ENCODE measurements at places on chromosomes 12 and 14.

- no peak for DNase-seq
Measured at GRCh38 chr14:85852906-85853305, 323.0 kb downstream of the FLRT2 start.

DNA sequence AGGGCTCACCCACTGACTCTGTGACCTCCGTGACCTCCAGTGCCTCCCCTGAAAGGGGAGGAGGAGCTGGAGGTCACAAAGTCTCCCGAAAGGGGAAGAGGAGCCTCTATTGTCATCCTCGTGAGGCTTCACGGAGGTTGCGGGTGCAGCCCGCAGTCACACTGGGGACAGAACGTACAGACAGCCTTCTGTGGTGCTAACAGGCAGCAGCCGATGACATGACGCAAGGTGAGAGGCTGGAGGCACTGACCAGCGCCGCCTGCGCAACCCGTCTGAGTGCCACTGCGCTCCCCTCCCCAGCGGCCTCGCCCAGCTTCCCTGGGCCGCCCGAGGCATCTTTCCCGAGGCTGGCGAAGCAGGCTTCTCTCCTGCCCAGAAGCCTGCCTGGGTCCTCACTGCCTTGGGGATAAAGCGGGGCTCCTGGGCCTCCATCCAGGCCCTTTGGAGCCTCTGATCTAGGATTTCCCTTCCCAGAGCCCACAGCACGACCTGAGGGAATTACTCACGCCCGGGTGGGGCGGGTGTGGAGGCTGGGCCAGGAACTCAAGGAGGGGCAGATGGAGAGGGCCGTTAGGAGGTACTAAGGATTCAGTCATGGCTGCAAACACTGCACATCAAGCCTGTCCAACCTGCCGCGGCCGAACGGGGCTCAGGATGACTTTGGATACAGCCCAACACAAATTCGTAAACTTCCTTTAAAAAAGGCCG is 12.3 kb upstream of the LBHD2 start:
- DNase-seq, result no peak

- DNase-seq, result no peak
Measured at GRCh38 chr12:132827763-132828703, 636 bp downstream of the GOLGA3 start.

DNA sequence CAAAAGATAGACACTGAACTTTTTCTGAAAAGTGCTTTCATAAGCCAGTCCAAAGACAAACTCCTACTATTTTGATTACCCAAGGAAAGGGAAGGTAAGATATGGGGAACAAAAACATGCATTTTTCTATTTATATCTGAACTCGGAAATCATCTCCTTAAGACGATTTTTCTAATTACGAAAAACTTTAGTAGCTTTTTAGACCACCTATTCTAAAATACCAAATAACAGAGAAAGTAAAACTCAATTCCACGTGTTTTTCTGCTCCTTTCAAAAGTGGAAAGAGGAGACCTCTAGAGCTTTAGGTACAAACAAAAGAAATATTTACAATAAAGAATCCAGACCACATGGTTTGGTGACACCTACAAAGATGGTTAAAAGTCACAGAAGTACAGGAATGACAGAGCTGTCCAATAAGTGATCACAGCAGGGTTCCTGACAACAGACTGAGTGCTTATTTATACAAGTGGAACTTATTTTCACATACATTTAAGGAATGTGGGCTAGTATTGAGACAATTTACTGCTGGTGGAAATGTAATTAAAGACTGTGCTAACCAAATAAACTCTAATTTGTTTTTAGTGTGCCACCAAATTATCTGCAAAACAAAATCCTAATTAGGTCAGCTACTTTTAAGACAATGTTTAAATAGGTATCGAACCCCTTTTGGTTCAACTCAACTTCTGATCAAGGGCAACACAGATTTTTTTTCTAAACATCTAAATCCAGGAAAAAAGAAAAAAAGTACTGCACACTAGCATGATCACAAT is 2.4 kb downstream of the LRIG3 start:
- DNase-seq, result no peak

DNA sequence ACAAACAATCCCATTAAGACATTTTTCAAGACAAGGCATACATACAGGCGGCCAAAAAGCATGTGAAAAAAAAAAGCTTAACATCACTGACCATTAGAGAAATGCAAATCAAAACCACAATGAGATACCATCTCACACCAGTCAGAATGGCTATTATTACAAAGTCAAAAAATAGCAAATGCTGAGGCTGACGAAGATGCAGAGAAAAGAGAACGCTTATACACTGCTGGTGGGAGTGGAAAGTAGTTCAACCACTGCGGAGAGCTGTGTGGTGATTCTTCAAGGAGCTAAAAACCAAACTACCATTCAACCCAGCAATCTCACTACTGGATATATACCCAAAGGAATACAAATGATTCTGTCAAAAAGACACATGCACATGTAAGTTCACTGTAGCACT is 216.7 kb downstream of the FOXG1 start:
- DNase-seq, result no peak

DNA sequence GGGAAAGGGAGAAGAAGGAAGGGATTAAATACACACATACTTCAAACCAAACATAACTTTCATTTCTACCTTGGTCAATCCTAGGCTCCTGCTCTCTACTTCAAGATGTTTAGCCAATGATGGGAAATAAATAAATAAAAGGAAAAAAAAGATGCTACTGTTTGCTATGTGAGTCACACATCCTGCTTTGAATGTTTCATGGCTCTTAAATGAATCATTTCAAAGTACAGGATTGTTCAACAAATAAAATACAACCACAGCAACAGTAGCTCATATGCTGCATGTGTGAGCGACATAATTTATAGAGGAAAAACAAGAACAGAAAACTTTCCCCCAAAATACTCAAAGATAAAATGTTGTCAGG is 54.3 kb upstream of the NPFF start:
- no peak for DNase-seq

GRCh38 chr14:92733007-92733406 is 15.4 kb downstream of the LGMN start:
- DNase-seq, result no peak

DNA sequence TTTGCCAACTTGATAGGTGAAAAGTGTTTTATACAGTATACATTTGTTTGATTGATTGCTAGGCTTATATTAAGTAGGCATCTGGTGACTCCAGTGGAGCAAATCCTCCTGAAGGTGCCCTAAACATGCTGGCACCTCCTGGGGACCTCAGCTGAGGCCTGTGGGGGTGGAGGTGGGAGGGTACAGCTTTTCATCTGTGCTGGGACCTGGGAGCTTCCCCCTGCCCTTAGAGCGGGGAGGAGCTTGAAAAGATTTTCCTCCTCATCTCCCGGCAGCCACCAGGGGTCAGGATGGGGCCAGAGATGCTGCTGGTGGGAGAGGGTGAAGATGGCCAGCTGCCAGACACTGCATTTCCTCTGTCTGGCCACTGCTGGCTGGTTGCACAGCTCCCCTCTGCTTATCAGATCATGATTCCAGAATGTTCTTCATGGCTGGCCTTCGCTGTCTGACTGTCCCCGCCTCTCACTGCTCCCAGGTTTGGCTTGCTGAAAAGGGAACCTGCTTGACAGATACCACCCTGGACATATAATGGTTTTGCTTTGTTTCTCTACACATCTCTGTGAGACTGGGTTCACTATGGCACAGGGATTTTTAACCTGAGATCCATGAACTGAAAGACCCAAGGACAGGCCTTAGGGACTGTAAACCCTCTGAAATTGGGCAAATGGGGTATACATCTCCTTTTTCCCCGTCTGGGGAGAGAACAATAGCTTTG is 10.5 kb upstream of the JPH4 start:
- DNase-seq, result peak; percentile 86

- DNase-seq, result no peak
Measured at GRCh38 chr12:32265456-32265855, 133.9 kb upstream of the FGD4 start.

DNA sequence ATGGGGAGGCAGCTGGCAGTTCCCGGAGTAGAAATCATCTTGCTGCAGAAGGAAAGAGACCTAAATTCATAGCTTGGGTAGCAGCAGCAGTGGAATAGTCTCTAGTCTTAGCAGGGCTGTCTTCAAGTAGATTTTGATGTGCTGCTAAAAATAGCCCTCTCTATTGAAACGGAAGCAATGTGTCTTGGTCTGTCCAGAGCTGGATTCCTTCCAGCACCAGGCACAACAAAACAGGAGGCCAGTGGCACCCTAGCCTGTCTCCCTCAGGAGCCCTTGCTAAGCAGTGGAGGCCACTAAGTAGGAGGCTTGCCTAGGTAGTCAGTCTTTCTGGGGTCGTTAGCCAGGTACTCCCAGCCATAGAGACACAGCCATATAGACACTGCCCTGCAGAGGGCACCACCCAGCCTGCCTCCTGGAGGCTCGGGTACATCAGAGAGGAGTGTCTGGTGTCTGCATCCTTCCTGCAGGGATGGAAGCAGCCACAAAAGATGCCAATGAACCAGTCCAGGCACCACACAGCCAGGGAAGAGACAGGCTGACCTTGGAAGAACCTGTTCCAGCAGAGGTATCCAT is 97.5 kb downstream of the CRACR2A start:
- no peak for DNase-seq

GRCh38 chr12:109999983-110000505 is 814 bp downstream of the ANKRD13A start:
- DNase-seq, result no peak

DNA sequence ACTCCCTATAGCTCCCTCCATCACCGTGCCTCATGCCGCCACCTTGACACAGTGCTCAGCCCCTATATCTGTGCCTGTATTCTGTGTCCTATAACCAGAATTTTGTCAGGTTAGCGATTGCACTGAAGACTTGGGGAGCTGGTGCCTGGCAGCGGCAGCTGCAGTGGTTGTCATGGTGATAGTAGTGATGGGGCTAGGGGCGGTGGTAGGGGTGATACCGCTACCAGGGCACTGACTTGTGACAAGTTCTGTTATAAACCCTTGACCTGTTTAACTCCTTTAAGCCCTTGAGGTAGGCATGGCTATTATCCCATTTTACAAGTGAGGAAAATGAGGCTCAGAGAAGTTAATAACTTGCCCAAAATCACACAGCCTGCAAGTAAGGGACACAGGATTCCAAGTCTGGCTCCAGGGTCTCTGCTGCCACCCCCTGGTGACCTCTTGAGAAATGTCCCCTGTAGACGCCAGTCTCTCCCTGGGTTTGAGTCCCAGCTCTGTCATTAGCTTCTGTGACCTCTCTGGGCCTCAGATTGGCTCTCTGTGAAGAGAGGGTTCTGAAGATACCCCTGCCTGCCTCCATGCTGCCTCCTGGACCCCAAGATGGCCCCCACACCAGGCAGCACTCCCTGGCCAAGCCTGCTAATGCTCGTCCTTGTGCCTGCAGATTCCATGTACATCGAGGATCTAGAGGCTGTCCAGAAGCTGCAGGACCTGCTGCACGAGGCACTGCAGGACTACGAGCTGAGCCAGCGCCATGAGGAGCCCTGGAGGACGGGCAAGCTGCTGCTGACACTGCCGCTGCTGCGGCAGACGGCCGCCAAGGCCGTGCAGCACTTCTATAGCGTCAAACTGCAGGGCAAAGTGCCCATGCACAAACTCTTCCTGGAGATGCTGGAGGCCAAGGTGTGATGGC is 121.9 kb downstream of the ESRRB start:
- no peak for DNase-seq

DNA sequence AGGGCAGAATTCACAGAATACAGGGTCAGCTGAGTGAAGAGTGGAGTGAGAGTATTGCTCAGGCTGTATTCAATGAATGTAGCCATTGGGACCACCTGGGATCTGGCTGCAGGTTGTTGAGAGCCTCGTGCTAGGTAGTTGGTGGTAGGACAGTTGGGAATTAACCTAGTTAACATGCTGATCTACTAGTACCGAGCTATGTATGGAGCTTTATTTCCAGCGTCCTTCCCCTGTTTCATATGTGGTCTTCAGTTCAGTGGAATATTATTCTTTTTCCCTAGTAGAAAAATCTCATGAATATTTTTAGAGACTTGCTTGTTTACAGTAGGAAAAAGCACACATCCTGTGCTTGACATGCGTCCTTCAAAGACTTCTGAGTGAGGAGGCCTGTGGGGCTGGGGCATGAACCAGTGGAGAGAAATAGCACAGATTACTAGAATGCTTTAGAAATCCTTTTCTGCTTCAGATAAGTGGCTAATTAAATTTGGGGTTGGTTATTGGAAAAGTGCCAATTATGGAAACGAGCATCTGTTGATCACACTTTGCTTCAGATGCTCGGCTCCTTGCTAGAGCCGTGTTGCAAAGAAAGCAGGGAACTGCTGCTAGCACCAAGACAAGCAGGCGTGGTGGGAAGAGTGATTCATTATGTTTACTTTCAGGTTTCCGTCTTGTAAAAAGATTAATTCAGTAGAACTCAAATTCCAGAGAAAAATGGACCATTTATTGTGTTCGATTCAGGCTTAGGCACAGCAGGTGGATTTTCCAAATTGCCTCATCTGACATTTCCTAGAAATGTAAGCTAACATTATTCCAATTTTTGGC is 53.6 kb downstream of the ARF6 start:
- no peak for DNase-seq

- DNase-seq, result no peak
Measured at GRCh38 chr14:70045844-70046535, 142.8 kb downstream of the SLC8A3 start.

DNA sequence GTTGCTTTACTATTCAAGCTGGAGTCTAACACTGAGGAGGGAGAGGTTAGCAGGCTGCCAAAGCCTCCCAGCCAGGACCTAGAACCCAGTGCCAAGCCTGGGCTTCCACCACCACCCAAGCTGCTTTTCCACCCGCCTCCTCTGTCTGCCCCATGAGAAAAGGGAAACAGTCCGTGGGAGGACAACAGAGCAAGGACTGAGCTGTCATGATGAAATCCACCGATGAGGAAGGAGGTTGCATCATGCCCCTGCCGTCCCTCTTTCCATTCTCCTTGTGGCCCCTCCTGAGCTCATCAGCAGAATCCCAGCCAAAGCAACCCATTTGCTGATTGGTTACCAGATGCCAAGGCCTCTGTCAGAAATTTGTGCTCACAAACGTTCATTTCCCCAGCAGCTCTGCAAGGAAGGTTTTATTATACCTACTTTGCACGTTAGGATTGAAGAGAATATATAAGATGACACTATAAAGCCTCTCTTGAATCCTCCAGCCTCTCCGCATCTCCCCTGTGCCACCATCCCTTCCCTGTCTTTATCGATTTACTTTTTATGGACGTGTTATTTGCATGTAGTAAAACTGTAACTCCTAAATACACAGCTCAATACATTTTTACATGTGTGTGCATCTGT is 6.3 kb upstream of the SERPINA1 start:
- DNase-seq, result peak; percentile 15

DNA sequence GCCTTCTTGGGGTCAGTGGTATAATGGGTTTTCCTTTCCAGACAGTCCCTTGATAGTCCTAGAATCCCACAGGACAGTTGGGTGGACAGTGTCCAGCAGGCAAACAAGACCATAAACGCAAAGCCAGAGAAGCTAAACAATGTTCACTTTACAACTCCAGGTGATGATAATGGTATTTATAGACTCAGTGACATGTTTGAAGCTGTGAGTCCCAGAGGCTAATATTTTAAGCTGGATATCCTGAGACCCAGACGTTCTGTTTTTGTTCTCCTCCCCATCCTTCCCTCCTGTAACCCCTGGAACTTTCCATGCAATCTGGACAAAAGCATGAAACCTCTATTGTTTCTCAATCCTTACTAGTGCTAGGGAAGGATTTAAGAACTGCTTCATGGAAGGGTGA is 121.0 kb downstream of the ZFP36L1 start:
- DNase-seq, result no peak
